ENCODE measurements at places on chromosomes 12 and 14. TPM values are rescaled to one million over a fixed set of nuclear protein-coding genes. Genes with fewer than 3 reads are reported as not detected.

The DIO3 gene
- not detected for total RNA-seq

The LHX5 gene
- not detected for total RNA-seq

The WSB2 gene
- total RNA-seq = 21.4 TPM

The PMCH gene
- not detected for total RNA-seq

The CMKLR1 gene
- total RNA-seq = 0.54 TPM

The RPGRIP1 gene
- total RNA-seq = 0.86 TPM

The MGST1 gene
- not detected for total RNA-seq

The ADIPOR2 gene
- 35.9 TPM for total RNA-seq

The DAZAP2 gene
- 233 TPM for total RNA-seq

The TGM1 gene
- total RNA-seq = 11.4 TPM

The TAS2R14 gene
- 1.4 TPM for total RNA-seq

The C12orf50 gene
- total RNA-seq = 0.10 TPM

The ABCC9 gene
- total RNA-seq = not detected

The SLC2A14 gene
- total RNA-seq = 4.0 TPM

The CBX5 gene
- total RNA-seq = 64.8 TPM

The OTUB2 gene
- 0.17 TPM for total RNA-seq

The MYH7 gene
- total RNA-seq = not detected

The LIN7A gene
- total RNA-seq = not detected

The RFX4 gene
- not detected for total RNA-seq

The PLCZ1 gene
- total RNA-seq = not detected

The CHURC1 gene
- total RNA-seq = 67.7 TPM

The CLMN gene
- total RNA-seq = 51.5 TPM

The PRR4 gene
- 1.0 TPM for total RNA-seq

The ITGB7 gene
- total RNA-seq = 199 TPM

The DTX1 gene
- total RNA-seq = 47.8 TPM

The KRT77 gene
- total RNA-seq = not detected

The MANSC4 gene
- total RNA-seq = not detected

The GUCY2C gene
- total RNA-seq = 0.29 TPM

The NAB2 gene
- 49.0 TPM for total RNA-seq

The TPPP2 gene
- total RNA-seq = not detected

The RTN1 gene
- not detected for total RNA-seq

The PSMB5 gene
- total RNA-seq = 29.0 TPM

The PLEKHD1 gene
- total RNA-seq = 0.12 TPM

The PTGER2 gene
- total RNA-seq = 0.32 TPM

The P3H3 gene
- 0.22 TPM for total RNA-seq

The GPR137C gene
- 0.67 TPM for total RNA-seq

The NTF3 gene
- not detected for total RNA-seq

The GLI1 gene
- total RNA-seq = 3.9 TPM

The TOMM20L gene
- 0.70 TPM for total RNA-seq

The HOXC4 gene
- total RNA-seq = 6.5 TPM

The TSPAN19 gene
- not detected for total RNA-seq

The FGFR1OP2 gene
- 64.3 TPM for total RNA-seq

The TC2N gene
- total RNA-seq = 10.4 TPM

The DNAJC22 gene
- not detected for total RNA-seq

The CCDC177 gene
- total RNA-seq = not detected

All from B cell (primary cell).